ENCODE measurements at places on chromosomes 12 and 14. TPM values are rescaled to one million over a fixed set of nuclear protein-coding genes. Genes with fewer than 3 reads are reported as not detected.

DNA sequence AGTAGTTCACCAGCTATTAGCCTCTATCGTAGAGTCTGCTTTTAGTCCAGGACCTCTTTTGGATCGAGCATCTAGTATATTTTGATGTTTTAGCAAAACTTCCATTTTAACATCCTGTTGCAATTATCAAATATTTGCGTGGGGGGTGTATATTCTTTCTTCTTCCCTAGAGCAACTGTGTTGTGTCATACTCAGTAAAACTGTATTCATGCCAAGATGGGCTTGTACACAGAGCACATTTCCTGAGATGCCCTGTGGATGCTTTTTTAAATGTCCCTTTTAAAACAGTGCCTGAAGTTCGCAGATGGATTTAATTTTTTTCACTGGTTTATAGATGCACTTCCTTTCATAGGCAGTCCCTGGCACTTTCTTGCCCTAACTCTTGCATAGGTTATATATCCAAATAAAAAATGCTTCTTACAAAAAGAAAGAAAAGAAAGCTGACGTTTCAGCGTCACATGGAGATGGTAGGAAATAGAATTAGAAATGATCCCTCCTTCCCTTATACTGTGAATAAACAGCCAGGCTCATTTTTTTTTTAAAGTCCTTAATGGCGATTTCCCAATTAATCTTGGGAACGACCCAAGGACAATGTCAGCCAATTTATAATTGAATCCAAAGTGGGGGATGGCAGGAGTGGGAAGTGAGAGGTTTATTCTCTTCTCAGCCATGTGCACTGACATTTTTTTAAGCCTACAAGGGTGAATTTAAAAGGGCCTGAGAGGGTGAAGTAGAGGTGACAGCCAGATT is 247.0 kb downstream of the SLC41A2 start:
- DNase-seq: peak; percentile 90

Gene GAS2L3
- polyA plus RNA-seq: 3.4 TPM

DNA sequence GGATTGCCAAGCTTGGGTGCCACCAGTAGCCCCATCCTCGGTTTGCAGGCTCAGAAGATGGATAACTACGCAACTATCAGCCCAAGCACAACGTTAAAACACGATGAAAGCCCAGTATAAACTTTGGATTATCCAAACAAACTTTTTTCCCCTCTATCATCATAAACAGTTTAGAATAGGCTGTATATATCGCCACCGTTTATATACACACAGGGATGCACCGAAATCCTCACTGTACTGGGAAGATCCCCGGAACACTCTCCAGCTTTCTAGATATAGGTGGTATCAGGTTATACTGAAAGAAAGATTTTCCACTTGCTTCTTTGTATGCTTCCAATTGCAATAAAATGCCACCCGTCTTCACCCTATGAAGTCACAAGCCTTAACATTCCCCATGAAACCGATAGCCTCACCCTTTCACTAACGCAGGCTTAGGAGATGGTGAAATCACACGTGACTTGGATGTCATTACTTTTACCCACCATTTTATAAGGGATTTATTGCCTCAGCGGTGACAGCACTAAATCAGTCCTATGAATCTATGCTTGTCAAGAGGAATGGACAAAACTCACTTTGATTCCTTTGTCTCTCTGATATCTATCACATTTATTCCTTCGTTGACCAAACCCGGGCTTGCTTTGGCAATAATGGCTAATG is 207.6 kb upstream of the FOXN3 start:
- DNase-seq: peak; percentile 20

- DNase-seq: no peak
Observed at GRCh38 chr14:55965851-55966250, 152.4 kb upstream of the PELI2 start.

DNA sequence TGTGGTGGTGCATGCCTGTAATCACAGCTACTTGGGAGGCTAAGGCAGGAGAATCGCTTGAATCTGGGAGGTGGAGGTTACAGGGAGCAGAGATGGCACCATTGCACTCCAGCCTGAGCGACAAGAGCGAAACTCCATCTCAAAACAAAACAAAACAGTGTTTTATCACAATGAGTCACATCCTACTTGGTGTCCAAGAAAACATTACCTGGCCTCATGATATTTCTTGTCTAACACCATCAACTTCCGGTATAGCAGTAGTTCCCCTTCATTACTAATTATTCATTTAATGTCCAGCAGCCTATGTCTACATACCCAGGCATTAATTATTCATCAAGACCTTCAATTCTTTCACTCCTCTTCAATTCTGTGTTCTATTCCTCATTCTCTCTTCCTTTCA is 115.5 kb downstream of the CCDC59 start:
- no peak for DNase-seq

Data from lung (tissue), 17 donors.